ENCODE measurements at places on chromosomes 7 and 10.

DNA sequence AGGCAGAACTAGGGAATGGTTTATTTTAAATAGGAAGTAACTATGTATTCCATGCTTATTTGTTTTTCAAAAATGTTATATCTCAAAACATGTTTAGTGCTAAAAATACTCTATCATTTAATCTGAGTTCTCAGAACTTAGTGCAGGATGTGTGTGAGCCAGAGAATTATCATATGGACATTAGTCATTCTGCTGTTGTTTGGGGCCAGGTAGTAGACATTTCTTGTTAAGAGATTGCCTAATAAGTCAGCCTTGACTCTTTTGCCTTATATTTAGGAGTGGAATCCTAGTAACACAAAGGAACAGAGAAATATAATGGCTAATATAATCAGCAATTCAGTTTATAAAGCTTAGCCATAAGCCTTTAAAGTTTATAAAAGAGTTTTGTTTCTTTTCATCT, 149.8 kb downstream of the CCSER2 start:
- DNase-seq, result no peak

GRCh38 chr7:91069146-91069545, 195.1 kb upstream of the FZD1 start:
- DNase-seq, result no peak

DNA sequence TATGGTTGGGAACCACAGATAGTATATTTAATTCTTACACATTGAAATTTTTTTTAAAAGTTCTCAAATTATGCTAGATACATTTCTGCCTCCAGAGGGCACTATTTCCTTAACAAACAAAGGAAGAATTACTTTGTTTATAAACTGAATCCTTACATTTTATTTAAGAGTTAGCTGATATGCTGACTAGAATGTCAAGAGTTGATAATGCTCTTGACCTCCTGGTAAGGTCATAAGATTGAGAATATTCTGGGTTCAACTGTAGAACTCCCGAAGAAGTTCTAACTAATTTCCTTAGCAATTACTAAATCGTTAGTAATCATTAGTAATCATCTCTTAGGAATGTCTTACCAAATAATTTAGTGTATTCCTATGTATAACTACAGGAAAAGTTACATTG, 95.3 kb upstream of the CYP26C1 start:
- no peak for DNase-seq

DNA sequence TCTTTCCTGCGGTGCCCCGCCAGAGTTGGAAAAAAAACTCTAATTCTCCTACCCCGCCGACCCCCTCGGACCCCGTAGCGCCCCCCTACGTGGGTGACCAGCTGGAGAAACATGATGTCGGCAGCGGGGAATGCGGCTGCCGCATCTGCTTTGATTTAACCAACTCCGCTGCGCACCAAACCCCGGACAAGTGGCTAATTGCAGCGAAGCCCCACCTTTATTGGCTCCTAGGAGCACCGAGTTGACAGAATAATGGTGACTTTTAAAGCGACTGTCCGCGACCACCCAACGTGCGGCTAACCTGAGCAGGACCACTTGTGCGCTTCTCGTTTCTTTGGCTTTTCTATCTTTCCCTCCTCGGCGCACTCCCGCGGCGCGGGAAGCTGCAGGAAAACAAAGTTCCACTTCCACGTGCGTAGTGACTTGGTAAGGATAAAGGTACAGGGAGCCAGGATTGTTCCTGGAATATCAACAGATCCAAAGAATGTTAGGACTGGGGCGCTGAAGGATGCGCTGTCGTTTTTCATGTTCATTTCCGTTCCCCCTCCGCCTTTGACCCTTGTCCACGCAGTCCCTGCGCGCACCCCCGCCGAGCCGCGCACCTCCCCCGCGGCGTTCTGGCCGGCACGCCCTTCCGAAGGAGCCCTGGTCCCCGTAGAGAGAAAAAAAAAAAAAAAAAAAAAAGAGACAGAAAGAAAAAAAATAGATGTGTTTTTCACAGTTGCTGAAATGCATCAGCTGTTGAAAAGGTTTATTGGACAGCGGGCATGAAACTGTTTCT, 1.4 kb downstream of the WNT16 start:
- DNase-seq, result peak; percentile 1

DNA sequence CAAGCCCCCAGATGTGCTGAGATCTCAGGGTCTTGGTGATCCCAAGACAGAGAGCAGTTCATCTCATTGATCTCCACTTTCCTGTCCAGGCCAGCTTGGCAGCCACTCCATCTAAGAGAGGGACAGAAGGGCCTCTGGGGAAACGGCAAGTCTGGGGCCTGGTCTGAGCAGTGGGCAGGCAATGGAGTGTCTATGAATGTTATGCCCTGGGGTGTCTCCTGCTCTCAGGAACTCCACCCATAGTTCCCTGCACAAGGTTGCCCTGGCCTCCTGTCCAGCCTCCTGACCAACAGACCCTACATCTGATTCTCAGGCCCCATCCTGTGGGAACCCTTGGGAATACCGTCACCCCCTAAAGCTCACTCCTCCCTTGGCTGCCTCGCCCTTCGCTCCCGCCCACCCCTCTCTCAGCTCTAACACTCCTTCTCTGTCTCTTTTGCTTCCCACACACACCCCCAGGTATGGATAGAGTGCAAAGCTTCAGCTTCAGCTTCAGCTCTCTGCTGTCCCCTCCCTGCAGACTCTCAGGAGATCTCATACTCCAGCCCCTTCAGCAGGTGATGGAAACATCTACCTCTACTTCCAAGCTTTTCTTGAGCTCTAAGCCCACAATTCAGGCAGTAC, 83.0 kb downstream of the HIF1AN start:
- no peak for DNase-seq

- no peak for DNase-seq
Observed at GRCh38 chr10:78900715-78901430, 167.9 kb upstream of the ZMIZ1 start.

DNA sequence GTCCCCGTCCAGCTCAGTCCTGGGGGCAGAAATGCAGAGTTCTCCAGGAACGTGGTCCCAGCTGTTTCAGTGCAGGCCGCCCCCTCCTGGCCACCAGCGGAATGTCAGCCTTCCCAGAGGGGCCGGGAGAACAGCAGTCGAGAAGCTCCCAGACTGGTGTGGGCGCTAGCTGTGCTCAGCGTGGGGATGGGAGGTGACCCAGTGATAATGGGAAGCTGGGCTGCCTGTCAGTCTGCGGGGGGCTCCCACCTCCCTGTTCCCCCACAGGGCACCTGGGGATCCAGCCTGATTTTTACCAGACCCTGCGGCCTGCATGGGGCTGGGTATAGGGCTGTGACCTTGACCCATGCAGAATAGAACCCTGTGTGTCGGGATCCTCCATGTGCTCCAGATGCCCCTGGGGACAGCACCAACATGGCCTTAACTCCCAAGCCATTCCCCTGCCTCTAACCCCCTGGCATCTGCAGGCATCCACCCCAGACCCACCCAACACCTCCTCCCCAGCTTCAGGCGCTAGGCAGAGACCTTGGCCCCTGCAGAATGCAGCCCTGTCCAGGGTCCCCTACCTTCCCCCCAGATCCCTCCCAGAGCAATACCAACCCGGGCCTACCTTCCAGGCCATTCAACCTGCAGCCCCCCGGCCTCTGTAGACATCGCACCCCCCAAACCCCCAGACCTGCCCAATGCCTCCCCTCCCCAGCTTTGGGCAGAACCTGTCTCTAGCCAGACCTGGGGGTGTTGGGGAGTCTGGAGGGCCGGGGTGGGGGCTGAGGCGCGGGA, 880 bp upstream of the ELN start:
- DNase-seq, result peak; percentile 12

- no peak for DNase-seq
Observed at GRCh38 chr7:111762211-111762610, 199.9 kb upstream of the IMMP2L start.

- no peak for DNase-seq
Observed at GRCh38 chr7:140635816-140636215, 4.8 kb downstream of the DENND2A start.

DNA sequence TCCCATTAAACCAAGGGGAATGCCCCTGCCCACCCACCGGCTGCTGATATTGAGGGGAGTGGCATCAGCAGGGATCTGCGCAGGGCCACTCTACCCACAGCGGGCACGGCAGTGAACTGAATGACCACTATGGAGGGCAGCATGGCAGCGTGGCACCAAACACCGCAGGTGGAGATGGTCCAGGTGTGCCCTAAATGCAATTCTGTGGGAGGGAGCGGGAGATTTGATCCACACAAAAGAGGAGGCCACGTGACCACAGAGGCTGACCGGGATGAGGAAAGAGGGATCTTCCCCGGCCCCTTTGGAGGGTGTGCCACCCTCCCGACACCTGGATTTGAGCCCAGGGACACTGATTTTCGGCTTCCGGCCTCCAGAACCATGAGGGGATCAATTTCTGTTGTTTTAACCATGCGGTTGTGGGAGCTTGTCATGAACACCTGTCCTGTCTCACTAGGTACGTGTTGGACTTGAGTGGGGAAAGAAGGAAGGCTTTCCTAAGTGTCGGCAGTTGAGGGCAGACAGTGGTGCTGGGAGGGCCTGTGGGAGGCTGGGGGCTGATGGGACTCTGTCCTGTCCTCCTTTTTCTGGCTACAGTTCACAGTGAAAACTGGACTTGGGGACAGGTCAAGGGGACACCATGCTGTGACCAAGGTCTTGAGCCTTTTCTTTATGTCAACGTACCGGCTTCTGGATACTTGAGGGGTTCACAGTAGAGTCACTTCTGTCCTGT, 66.1 kb downstream of the CFAP46 start:
- no peak for DNase-seq

- no peak for DNase-seq
Observed at GRCh38 chr10:97791824-97792721, 20.3 kb upstream of the SFRP5 start.

- DNase-seq, result no peak
Observed at GRCh38 chr7:50217401-50217800, 87.1 kb upstream of the IKZF1 start.

DNA sequence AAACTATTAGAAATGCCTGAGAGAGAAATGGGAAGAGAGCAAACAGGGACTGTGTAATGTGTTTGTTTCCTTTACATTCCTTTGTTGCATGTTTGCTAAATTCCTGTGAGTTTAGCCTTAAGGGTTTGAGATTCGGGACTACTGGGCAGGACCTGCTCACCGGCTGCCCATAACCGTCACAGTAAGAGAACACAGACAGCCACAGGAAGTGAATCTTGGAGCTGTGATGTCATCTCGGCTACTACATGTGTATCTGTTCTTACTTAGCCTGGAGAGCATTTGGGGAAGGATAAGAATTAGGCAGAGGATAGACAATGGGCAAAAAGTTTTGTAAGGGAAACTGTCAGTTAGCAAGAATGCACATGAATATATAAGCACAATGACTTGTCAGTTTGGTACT, 485.1 kb upstream of the KLF6 start:
- DNase-seq, result no peak

GRCh38 chr7:90596671-90597562, 796 bp downstream of the CDK14 start:
- no peak for DNase-seq

DNA sequence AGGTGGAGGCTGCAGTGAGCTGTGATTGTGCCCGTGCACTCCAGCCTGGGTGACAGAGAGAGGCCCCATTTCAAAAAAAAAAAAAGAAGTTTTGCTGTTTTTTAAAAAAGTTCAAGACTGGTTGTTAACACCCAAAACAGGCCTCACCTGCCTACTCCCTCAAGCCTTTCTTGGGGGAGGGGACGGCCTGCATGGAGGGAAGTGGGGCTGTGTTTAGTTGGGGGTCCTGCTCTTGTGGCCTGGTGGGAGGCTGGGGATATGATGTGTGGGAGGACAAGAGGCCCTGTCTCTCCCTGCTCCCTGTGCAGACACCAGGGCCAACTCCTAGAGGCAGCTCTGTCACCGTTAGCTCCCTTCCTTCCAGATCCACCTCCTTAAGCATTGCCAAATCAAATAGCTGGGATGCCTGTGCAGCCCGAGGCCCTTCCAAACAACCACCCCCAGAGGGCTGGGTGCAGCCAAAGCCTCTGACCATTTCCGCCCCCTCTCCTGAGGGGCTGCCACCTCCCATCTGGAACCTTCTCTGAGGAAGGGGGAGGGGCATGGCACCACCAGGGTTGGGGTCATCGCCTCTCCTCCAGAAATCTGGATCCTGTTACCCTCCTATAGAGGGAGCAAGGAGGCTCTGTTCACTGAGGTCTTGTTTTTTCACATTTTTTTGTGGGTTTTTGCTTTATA, 32.9 kb upstream of the ANKRD2 start:
- DNase-seq, result no peak

DNA sequence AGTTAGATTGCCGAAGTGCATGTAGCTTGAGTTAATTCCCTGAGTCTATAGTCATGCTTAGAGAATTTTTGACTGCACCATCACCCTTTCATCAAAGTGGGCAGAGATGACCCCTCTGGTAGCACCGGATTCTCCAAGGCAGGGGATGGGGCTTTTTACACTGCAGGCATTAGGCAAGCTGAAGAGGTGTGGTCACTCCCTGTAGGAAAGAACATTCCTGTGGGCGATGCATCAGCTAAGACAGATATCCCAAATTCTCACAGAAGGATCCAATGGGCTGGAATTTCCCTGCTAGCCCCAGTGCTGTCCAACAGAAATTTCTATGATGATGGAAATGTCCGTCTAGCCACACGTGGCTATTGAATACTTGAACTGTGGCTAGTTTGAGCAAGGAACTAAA, 118.2 kb downstream of the ADAM12 start:
- no peak for DNase-seq

- no peak for DNase-seq
Observed at GRCh38 chr7:78746301-78746700, 707.2 kb downstream of the MAGI2 start.

DNA sequence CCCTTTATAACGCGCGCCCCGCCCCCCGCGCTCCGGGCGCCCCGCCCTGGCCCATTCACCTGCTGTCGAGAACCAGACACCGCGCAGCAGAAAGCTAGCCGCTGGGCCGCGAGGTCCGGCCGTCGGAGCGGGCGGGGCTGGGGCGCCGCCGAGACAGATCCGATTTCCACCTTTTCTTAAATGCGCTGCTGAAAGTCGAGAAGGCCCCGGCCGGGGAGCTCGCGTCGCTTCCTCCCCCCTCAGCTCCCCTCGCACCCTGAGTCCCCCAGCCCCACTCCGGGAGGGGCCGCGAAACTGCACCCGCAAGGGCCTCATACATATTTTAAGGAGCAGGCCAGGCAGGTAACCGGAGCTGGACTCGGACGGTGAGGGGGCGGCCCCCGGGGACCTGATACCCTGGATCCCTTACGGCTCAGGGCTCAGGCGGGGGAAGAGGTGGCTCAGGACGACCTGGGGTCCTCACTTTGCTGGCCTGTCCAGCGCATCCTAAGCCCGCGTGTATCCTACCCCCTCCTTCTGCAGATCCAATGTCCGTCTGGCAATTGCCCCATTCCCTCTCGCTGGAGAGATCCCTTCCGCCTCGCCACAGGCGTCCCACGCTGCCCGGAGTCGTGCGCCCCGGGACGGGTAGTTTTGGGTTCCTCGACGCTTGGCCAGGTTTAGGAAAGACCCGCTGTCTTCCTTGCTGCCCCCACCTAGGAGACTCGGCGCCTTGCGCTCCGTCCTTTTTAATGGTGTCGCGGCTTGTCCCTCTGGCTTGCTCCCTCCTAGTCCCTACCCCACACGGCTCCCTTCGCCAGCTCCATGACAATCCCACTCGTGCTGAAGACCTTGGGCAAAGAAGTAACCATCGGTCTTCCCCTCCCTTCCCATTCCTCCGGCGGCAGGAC, 170.6 kb downstream of the UBE2H start:
- DNase-seq, result peak; percentile 27

Measured in NCI-H187 (cell line).